ENCODE measurements at places on chromosomes 2 and 18.

DNA sequence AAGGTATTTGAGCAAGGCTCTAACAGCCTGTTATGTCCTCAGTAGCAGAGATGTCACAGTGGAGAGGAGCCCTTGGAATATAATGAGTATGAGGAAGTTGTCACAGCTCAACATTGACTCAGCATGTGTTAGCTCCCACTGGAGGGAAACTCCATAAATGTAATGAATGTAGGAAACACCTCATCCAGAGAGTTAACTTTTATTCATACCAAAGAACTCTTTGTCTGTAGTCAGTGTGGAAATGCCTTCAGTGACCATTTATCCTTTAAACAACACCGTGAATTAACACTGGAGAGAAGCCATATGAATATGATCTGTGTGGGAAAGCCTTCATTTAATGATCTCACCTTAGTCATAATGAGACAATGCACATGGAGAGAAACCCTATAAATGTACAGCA lies 59.7 kb downstream of the CYP1B1 start:
- DNase-seq: no peak

GRCh38 chr2:212318636-212319035 lies 220.0 kb downstream of the ERBB4 start:
- no peak for DNase-seq

DNA sequence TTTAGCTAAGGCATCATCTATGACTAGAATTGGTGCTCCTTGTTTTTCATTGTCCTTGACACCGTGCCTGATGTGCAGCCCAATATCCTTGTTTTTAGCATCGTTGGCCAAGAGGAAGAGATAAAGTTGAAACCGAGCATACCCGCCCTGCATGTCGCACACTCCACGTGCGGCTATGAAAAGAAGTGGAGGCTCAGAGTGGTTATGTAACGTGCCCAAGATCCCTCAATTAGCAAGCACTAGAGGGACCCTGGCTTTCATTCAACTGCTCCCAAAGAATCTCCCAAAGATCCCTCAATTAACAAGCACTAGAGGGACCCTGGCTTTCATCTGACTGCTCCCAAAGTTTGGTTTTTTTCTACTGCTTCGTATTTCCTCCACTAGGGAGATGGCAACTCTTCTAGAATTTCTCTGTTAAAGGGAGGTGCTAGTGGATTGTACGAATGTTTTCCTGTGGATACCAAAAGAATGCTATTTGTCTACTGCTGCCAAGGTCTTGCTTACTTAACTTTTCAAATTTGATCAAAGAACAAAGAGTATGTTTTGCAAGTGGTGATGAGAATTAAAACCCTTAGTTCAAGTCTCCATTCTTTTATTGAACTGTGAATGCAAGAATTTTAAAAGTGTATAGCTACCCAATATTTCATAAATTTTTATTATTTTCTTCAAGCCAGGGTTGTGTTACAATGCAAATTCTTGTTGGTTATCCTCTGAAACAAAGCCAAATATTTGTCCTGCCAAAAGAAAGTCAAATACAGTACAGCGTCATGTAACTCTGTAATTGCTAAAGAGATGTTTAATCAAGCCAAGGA lies 92.1 kb downstream of the AOX1 start:
- DNase-seq: peak; percentile 67

DNA sequence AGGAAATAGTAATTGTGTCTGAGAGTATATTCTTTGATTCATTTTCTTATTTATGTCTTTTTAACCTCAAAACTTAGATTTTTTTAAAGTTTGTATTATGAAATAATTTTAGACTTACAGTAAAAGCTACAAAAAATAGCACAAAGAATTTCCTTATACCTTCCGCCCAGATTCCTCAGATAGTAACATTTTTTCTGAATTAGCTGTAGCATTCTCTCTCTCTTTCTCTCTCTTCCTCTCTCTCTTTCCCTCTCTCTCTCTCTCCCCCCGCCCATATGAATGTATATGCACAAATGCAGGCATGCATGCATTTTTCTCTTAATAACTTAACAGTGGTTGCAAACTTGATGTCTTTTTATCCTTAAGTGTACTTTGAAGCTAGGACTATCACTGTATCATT lies 361.1 kb upstream of the NRP2 start:
- DNase-seq: no peak

DNA sequence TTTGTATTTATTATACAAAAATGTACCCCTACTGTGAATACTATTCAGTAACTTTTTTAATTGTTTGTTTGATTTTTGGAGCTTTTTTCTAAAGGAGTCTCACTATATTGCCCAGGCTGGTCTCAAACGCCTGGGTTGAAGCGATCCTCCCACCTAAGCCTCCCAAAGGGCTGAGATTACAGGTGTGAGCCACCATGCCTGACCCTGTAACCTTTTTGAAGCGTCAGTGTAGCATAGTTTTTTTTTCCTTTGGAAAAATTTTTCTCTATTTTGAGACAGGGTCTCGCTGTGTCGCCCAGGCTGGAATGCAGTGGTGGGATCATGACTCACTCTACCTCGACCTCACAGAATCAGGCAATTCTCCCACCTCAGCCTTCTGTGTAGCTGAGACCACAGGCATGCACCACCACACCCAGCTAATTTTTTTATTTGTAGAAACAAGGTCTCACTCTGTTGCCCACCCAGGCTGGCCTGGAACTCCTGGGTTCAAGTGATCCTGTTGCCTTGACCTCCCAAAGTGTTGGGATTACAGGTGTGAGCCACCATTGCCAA lies 2.0 kb downstream of the GMCL1 start:
- no peak for DNase-seq

DNA sequence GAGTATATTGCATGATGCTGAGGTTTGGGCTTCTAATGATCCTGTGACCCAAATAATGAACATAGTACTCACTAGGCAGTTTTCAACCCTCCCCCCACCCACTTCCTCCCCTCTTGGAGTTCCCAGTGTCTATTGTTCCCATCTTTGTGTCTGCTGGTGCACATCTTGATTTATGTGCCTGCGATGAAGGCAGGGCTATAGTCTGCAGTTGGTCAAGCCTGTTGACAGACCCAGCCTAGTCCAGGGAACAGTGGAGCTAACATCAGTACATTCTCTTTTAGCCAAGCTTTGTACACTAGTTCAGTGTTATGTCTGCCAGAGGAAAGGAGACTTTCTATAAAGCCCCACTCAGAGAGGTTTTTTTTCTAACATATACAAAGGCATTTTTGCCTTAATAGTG lies 287.6 kb downstream of the CPS1 start:
- DNase-seq: no peak

DNA sequence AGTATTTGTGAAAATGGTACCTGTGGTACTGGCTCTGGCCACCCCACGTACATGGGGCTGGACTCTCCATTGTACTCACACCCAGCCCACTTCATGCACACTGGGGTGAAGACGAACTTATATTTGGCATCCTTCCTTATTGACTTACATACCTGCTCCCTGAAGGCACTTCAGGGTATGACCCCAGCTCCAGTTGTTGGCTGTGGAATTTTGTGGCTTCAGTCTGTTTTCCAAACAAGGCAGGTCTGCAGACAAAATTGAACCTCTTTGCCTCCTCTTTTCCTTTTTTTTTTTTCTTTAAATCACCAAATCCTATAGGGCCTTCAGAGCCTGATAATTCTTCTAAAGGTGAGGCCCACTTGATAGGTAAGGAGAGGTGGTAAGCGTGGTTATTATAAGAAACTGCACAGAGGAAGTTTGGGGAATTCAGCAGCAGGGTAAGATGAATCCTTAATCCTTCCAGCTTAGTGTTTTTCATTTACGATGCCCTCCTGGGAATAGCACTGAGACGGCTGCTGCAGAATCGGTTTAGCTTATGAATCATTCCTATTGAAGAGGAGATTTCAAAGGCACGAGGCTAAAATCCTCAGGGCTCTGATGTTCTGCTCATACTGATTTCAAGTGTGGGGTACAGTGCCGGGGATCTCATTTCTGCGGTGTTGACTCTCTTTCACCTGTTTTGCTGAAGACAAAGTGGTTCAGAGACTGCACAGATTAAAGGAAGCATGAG lies 55.2 kb downstream of the KIF5C start:
- DNase-seq: no peak

DNA sequence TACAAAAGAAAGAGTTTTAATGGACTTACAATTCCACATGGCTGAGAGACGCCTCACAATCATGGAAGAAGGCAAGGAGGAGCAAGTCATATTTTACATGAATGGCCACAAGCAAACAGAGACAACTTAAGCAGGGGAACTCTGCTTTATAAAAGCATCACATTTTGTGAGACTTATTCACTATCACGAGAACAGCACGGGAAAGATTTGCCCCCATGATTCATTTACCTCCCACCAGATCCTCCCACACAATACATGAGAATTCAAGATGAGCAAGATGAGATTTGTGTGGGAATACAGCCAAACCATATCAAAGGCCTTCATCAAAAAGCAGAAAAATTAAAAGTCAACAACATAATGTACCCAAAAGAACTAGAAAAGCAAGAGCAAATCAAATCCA lies 111.0 kb upstream of the RPRM start:
- no peak for DNase-seq

DNA sequence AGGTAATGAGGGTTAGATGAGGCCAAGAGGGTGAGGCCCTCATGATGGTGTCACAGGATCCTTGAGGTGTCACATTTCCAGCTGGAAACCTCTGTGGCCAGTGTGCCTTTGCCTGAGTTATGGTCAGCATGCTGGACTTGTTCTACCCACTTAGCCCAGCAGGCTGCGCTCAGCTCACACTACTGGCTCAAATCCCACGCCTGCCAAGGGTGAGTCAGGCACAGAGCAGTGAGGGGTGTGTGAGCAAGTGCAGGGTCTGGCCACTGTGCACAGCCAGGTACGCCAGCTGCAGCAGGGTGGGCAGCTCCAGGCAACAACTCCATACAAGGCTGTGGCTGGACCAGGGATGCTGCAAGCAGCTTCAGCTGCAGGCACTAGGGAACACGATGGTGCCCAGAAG lies 616.6 kb upstream of the FSHR start:
- DNase-seq: no peak

- DNase-seq: no peak
These were observed 548.0 kb downstream of the CNTNAP5 start for GRCh38 chr2:124572934-124573634.

DNA sequence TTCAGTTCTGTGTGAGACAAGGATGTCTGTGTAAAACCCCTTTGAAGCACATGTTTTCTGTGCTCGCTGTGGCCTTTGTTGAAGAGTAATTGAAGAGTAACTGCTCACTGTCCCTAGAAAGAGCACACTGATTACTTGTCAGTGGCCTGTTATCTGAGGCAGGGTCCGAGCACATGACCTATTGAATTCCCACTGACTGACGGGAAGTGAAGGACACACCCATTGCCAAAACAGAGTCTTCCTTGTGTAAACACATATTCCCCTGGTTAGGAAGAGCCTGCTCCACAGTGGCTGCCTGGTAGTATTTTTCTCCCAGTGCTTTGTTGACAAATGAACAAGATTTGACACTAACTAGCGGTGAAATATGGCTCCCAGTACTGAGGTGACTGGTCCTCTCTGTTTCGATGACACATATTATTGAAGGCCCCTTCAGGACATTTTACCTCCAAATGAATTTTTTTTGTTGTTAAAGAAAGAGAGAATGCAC lies 148.5 kb upstream of the GYPC start:
- DNase-seq: no peak

- DNase-seq: no peak
These were observed 41.5 kb downstream of the LMAN2L start for GRCh38 chr2:96698221-96698861.

DNA sequence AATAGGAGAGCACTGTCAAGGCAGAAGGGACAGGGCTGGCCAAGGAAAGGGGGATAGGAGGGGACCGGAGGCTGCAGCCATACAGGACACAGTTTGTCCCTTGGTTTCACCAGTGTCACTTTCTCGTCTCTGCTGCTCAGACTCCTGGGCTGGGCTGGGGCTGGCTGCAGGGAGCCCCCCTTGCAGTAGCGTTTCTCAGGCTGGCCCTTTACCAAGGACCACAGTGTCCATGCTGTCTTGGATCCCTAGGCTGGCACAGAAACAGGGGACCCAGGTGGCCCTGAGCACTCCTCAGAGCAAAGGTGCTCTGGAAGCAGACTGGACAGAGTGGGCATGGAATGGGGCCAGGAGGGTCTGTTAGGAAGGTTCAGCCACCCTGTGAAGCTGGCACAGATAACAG lies 34.8 kb downstream of the ATOH8 start:
- DNase-seq: no peak

DNA sequence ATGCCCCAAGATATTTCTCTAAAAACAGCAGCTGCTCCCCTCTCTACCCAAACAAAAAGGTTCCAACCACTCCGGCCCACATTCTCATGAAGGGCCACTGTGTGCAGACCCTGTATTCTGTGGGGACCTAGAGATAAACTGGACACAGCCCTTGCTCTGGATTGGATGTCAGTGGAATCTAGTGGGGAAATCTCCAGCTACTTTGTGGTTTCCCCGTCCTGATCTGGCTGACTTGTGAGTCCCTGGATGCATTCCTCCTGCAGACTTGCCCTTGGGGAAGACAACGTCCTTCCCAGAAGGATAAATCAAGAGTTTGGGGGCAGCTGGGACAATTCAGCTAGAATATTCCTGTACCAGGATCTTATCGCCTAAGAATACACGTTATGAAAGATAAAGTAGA lies 151.1 kb downstream of the FSHR start:
- no peak for DNase-seq

- no peak for DNase-seq
These were observed 216.8 kb upstream of the HNMT start for GRCh38 chr2:137747509-137747908.

DNA sequence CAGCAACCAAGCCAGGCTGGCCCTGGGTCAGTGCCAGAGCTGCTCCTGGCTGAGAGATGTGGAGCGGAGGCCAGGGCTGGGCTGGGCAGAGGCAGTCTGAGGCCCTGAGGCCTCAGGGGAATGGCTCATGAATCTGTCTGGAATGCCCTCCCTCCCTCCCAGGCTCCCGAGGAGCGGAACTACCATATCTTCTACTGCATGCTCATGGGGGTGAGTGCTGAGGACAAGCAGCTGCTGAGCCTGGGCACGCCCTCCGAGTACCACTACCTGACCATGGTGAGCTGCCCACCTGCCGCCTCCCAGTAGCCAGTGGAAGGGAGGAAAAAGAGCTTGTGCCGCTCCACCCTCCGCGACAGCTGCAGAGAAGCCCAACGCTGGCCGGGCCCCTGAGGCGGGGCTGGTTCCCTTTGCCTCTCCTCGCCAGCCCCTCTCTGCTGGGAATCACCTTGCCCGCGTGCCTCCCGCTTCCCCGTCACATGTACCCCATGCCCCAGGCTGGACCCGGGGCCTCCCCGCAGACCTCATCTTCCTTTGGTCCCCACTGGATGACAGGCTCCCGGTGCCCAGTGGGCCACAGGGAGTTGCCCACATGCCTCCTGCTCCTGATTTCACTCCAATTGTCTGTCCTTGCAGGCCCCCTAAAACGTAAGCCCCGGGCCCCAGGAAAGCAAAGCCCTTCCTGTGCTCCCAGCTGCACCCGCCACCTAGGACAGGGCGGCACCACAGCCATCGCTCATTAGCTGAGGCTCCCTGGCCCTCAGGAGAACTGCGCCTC lies 41.1 kb downstream of the MYO7B start:
- peak; percentile 38 for DNase-seq

GRCh38 chr2:108460345-108461037 lies 11.5 kb downstream of the GCC2 start:
- DNase-seq: no peak

DNA sequence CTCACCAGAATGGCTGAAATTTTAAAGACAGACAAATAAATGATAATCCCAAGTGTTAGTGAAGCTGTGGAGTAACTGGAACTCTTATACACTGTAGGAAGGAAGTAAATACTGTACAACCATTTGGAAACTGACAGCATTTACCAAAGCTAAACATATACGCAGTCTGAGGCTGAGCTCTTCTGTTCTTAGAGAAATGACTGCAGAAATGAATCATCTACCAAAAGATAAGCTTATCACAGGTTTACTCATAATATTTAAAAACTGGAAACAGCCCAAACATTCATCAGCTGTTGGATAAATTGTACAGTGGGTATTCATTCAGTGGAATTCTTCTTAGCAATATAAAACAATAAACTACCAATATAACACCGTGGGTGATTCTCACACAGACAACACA lies 218.2 kb upstream of the RAB12 start:
- DNase-seq: no peak

All from AG09319 (cell line).